ENCODE measurements at places on chromosomes 13 and 19.
A peak's percentile ranks its signal among the peaks of the same experiment; 100 is the strongest.

GRCh38 chr19:18768046-18768771, 22.9 kb downstream of the COMP start:
- no peak for DNase-seq

GRCh38 chr19:13025819-13026456, 30.7 kb downstream of the NFIX start:
- DNase-seq = no peak

DNA sequence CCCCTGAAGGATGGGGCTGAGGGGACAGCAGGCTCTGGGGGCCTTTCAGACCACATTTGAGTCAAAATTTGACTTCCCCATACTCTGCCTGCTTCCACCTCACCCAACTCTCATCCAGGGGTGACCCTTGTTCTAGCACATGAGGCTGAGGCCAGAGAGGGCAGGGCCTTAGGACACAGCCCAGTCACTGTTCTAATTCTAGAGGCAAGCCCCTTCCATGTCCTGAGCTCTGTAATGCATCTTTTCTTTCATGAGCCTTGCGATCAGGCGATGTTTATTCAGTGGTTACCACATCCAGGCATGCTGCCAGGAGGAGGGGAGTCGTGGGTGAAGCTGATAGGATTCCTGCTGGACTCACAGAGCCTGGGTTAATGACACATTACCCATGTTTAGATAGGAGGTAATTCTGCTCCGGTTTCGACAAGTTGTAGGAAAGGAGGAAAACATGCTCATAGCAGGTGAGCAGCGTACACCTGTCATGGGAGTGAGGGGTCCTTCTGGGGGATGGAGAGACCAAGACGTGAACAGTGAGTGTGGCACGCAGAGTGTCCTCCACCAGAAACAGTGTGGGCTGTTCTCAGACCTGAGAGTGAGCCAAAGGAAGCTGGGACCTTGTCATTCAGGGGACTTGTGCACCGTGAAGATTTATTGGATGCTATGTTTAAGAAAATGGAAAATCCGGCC, 9.3 kb downstream of the RPS9 start:
- DNase-seq = no peak

DNA sequence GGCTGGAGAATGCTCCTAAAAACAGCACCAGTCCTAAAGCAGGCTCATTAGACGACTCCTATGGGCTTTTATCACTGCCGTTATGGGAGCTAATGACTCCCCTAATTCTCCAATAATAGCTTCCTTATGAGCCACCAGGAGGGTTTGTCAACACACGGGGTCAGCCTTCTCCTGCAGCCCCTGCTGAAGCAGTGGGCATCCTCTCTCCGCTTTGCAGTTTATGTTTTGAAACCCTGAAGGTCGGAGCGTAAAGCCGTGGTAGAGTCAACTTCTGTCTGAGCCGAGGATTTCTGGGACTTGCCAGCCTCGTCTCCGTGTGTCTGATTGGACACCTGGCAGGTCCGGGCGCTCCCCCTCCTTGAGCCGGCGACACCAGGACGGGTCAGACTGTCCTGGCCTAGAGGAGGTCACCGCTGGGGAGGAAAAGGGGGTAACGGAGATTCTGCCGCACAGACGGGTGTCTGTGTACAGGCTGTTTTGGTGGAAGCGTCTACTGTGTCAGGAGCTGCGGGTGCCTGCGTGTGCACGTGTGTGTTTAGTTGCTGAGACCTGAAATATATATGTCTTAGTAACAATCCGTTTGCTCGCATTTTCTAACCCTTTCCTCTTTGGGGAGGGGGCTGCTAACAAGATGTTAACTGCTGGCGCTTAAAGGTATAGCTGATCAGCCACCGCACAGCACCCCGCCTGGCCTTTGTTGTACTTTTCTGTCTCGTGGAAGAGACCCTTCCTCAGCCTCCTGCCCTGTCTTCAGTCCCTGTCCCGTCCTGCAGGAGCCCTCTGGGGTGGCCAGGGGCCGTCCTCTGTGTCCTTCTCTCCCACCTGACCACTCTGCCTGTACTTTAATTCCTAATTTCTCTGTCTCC, 1.9 kb downstream of the KDM4B start:
- DNase-seq = no peak

- no peak for DNase-seq
Measured at GRCh38 chr13:109271555-109272541, 514.5 kb downstream of the IRS2 start.

GRCh38 chr13:96426167-96426566, 336.3 kb downstream of the HS6ST3 start:
- no peak for DNase-seq

DNA sequence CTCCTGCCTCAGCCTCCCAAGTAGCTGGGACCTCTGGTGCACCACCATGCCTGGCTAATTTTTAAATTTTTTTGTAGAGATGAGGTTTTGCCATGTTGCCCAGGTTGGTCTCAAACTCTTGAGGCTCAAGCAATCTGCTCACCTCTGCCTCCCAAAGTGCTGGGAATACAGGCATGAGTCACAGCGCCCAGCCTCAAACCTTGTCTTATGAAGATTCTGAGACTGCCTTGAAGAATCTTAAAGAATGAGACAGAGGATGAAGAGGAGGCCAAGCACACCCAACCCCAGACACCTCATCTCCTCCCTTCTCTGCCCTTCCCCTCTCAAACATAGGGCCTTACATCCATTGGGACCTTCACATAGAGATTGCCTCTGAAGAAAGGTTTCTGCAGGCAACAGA, 179.7 kb downstream of the ABCC4 start:
- no peak for DNase-seq

- no peak for DNase-seq
Measured at GRCh38 chr13:59459972-59460371, 703.8 kb downstream of the DIAPH3 start.

DNA sequence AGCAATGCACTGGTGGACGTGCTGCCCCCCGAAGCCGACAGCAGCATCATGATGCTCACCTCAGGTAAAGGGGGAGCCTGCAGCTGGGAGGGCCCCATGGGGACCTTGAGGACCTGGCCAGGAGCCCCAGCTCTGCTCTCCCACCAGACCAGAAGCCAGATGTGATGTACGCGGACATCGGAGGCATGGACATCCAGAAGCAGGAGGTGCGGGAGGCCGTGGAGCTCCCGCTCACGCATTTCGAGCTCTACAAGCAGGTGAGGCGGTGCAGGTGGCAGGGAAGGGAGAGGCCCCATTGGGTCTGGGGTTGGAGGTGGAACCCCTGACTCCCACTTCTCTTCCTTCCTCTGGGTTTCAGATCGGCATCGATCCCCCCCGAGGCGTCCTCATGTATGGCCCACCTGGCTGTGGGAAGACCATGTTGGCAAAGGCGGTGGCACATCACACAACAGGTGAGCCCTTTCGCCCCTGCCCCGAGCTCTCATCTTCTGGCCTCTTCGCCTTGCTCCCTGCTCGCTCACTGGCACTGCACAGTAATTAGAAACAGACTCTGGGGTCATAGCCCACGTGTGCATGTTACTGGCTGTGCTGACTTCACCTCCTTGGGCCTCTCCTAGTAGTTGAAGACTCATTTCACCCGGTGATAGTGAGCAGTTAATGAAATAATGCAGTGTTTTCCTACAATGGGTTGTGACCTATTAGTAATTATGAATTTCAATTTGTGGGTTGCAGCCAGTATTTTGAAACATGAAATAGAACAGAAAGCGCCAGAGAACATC, 3.6 kb downstream of the PSMC4 start:
- DNase-seq = no peak

- DNase-seq = no peak
Measured at GRCh38 chr19:39942366-39942730, 7.9 kb upstream of the FCGBP start.

- no peak for DNase-seq
Measured at GRCh38 chr13:79384022-79384610, 21.9 kb downstream of the RBM26 start.

DNA sequence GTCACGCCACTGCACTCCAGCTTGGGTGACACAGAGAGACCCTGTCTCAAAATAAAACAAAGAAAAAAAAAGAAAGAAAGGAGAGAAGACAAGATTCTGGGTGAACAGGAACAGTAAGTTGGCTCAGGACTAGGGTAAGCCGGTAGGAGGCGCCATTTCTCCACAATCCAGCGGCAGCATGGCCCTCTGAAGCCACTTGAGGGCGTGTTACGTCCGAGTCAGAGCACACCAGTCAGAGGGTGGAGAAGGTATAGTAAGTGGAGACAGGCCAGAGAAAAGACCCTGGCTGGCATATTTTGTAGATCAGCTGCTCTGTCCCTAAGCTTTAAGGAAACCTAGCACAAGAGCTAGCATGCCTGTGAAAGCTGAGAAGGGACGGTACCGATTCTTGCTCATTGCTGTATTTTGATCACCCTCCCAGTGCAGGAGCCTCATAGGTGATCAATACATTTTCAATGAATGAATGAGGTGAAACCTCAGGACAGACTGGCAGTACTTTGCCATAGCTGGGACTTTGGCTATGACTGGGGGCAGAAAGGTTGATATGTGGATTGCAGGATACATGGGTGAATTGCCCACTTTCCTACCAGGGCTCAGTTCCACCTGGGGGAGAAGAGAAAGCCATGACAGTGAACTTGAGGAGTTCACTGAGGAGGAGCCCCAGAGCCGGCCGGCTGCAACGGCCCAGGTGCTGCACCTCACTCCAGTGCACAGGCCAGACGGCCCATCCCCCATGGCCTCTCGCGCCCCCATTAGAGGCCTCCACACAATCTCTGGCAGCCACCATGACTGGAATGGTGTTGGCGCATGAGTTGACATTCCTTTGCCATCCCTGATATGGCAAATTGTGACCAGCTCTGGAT, 23.5 kb downstream of the POU2F2 start:
- peak; percentile 74 for DNase-seq

DNA sequence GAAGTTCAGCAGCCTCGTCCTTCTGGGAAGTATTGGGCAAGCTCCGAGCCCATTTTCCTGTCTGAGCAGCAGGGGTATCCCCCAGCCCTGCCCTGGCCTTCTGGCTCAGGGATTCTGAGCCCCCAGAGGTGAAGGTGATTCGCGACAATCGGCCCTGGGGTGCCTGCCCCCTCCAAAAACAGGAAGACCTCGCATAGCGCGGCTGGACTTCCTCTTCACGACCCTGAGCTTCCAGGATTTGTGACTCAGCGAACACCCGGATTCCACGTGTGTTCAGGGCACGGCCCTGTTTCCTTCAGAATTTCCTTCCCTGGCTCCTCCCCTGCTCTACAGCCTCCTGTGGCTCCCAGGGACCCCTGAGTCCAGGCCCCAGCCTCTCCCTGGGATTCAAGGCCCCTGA, at the start of gene SEMA6B:
SEMA6B (minus strand) TSS at position 116 of the 400 bp plus-strand sequence. CDS start 1,227 bp downstream, outside the sequence.
- no peak for DNase-seq

GRCh38 chr19:2336528-2337328, 8.2 kb downstream of the SPPL2B start:
- no peak for DNase-seq

GRCh38 chr13:48246102-48246501, 13.1 kb downstream of the ITM2B start:
- no peak for DNase-seq

GRCh38 chr19:45150751-45151281, 10.0 kb downstream of the NKPD1 start:
- no peak for DNase-seq
